ENCODE measurements at places on chromosomes 12 and 14. TPM values are rescaled to one million over a fixed set of nuclear protein-coding genes. Genes with fewer than 3 reads are reported as not detected.

The EPYC gene
- 0.05 TPM for polyA plus RNA-seq

The SLC38A4 gene
- polyA plus RNA-seq: 5.5 TPM

The CMTM5 gene
- not detected for polyA plus RNA-seq

The FAM161B gene
- polyA plus RNA-seq: 2.8 TPM

The CLEC4D gene
- polyA plus RNA-seq: not detected

The EXOC3L4 gene
- 0.39 TPM for polyA plus RNA-seq

The RHOJ gene
- polyA plus RNA-seq: 10.4 TPM

The TTC8 gene
- polyA plus RNA-seq: 44.2 TPM

The SERPINA1 gene
- 0.10 TPM for polyA plus RNA-seq

The TRPV4 gene
- 1.5 TPM for polyA plus RNA-seq

The MYL2 gene
- not detected for polyA plus RNA-seq

The PMEL gene
- 0.41 TPM for polyA plus RNA-seq

The ZNF705A gene
- polyA plus RNA-seq: not detected

The R3HDM2 gene
- 22.8 TPM for polyA plus RNA-seq

Data from fibroblast of lung (primary cell).